ENCODE measurements at places on chromosomes 5 and 9.
A peak's percentile ranks its signal among the peaks of the same experiment; 100 is the strongest.

DNA sequence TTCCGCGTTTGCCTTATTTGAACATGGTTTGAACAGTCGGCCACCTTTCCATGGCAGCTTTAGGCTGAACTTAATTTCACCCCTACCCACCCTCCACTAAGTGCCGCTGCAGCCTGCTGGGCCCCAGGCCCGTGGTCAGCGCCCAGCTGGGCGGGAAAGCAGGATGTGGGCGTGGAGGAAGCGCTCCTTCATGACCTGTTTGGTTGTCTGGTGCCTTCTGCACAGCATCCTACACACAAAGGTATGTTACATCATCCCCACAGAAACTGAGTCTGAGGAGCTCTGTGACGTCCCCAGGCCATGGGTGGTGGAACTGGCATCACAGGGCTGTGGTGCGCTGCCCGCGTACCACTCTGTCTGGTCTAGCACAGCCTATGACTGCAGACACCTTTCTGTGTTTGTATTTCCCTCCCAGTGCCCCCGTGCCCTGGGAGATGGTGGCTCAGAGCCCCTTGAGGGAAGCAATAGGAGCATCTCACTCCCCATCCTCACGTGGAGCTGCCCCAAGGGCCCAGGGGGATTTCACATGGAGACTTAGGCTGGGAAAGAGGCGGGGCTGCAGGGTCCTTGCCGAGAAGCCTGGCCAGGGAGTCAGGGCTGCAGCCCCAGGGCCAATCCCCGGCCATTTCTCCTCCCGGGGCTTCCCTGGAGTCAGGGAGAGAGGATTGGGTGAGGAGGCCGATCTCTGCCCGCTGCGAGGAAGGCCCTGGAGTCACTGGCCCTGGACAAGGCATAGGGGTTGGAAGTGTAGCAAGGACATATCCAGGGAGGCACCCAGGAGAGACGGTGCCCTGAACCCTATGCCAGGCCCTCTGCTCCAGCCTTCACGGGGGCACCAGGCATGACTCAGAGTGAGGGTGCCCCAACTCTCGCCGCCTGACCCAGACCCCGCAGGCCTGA lies 37.5 kb upstream of the SUSD3 start:
- DNase-seq, result no peak

DNA sequence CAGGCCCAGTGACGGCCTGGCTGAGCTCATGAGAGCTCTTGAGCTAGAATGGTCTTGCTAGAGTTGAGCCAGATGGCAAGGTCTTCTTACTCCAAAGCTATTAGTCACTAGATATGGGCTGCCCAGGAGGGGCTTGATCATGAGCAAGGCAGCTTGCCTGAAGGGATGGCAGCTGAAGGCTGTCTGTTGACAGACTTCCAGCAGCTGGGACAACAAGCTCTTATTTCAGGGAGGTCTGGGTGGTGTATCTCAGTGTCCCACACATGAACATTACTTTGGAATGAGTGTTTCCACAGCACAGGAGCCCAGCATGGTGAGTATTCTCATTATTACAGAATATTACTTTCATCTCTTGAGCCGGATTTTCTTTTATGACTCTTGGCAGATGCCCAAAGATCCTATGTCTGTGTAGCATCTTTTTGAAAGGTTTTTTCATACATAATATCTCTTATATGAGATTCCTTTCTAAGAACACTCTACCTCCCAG lies 414.1 kb downstream of the ARHGEF28 start:
- DNase-seq, result peak; percentile 65

- no peak for DNase-seq
These were observed 434.7 kb upstream of the ZNF608 start for GRCh38 chr5:125181159-125181558.

- DNase-seq, result no peak
These were observed 4.4 kb downstream of the SPRY4 start for GRCh38 chr5:142320430-142320738.

- no peak for DNase-seq
These were observed 20.4 kb upstream of the TRIM52 start for GRCh38 chr5:181281077-181281983.

DNA sequence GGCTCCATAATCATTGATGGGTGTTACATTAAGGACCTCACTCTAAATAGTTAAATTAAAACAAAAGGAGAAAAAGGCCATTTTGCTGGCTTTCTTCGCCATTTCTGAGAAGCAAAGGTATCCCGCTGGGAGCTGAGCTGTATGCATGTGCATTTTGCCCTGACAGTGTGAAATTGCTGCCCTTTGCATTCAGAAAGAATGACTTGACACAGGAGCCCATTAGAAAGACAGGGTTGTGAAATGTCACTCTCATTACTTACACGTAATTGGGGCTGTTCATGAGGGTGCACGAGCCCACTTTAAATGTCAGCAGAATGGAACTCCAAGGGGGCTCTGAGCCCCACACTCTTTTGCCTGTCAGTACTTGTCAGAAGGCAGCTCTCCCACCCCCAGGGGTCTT lies 85.0 kb downstream of the SEMA4D start:
- no peak for DNase-seq

GRCh38 chr5:1169211-1170115 lies 31.9 kb upstream of the SLC6A19 start:
- DNase-seq, result no peak

GRCh38 chr9:33506626-33507370 lies 17.3 kb upstream of the ANKRD18B start:
- no peak for DNase-seq

DNA sequence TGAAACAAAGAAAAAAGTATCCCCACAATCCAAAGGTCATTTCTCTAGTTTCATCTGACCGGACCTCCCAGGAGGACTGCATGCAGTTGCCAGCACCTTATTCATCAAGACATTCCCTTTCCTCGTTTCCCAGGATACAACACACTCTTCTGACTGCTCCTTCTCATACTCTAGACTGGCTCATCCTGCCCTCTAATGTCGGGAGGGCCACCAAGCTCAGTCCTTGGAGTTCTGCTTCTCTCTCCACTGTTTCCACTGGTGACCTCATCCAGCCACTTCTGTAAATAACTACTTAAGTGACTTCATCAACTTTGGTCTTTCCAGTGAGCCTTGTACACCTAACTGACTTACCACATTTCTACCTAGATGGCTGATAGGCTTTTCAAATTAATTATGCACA lies 179.1 kb downstream of the EPB41L4A start:
- DNase-seq, result no peak

DNA sequence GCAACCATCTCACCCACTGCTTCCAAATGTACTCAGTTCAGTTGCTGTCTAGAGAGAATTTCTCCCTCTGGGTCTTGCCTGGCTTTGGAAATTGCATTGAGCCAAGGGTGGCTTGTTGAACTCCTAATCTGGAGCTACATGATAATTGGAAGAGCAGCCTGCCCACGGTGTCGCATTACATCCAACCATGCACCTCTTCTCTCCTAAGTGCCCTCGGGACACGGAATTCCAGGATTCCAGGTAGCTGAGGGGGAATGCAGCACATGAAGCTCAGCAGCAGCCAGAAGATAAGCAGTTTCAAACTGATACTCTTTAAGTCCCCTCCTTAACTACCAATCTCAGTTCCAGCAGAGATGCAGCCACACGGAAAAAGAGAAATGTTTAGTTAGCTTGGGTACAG lies 509.4 kb upstream of the KLF4 start:
- DNase-seq, result no peak

DNA sequence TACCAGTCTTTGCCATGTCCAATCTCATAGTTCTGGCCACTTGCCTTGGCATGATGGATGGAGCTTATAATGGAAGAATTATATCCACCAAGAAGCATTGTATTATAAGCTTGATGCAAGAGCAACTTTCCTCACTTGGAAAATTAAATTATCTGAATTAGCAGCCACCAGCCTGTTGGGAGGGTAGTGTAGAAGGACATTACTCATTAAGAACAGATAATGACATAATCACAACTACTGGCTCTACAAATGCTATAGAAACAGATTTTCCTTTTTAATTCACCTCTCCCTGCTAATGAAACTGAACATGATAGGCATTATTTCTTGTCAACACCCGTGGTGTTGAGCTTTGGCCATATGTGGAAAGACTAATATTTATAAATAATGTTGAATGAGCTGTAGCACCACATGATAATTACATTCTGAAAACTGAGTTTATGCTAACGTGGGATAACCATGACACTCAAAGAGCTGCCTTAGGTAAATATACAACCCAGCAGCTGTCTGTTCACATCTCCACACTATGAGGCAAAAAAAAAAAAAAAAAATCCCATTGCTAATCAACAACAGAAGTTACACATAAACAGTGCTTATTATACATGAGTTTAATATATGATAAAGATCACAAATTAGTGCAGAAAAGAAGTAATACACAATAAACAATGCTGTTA lies 48.1 kb upstream of the NR4A3 start:
- no peak for DNase-seq

DNA sequence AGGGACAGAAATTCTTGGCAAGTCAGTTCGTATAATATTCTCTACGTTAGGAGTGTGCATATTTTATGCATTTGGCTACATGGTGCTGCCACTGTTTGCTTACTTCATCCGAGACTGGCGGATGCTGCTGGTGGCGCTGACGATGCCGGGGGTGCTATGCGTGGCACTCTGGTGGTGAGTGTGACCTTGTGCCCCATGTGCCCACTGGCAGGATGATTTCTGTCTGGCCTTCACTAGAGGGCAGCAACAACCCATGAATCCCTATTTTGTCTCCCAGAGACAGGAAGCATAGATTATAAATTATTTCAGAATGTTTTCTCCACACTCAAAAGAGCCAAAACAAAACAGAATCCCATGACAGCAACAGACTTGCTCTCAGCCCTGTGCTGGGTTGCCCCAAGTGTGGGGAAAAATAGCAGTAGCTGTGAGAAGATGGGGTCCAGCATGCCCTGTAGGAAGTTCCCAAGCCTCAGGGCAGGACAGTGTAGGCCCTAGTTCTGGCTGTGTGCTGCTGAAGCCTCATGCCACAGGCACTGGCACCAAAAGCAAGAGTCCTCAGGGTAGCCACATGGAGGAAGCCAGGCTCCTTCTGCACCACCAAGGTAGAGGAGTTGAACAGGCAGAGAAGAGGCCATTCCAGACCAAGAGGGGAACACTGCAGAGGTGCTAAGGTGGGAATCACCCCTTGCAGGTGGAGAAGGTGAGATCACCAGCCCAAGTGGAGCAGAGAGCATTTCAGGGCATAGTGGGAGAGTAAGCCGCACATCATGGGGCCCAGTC lies 16.0 kb downstream of the SLC22A5 start:
- peak; percentile 17 for DNase-seq

DNA sequence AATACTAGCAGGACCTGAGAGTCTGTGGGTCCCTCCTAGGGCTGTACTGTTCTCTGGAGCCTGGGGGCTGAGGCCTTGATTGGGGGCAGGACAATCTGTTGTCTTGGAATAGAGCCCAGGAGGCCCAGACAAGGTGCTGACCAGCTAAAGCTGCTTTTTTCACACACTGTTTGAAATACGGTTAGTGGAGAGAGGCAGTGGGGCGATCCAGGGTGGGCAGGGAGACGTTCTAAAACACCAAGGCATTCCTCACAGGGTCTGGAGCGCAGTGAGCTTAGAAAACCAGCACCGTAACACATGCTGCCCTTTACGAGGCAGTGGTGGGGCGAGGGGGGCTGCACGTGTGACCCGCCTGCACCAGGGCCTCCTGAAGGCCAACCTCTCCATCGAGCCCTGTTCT lies 55.1 kb downstream of the EHMT1 start:
- no peak for DNase-seq

DNA sequence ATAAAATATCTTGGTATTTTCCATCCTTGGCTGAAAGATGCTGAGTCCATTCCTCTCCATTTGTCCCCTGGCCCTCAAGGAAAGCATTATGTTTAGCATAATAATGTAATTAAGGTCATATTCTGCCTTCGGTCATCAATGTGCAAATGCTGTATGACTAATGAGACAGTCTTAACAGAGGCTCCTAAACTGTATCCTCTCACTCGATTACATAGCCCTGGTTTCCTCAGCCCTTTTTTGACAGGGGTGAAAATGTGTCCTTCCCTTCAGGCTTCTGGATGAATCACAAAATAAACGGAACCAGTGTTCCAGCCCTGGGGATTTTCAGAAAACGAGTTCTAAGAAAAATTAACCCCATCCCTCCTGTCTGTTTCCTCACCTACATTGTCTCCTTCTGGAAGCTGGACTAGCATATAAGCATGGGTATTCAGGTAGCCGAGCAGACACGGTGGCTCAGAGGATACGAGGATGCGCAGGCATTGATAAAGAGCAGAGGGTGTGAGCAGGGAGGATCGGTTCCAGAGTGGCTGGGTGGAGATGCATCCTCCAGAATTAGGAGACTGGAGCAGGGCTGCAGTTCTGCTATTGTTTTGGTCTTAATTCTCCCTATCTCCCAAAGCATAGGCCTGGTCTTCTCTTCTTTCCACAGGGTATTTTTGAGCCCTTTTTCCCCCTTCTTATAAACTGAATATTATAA lies 742.9 kb downstream of the TLR4 start:
- no peak for DNase-seq

GRCh38 chr5:37664551-37664950 lies 175.3 kb downstream of the GDNF start:
- no peak for DNase-seq

- no peak for DNase-seq
These were observed 365.8 kb upstream of the ZNF608 start for GRCh38 chr5:125112196-125112595.

GRCh38 chr5:81829242-81829641 lies 78.3 kb upstream of the SSBP2 start:
- no peak for DNase-seq

GRCh38 chr5:180197016-180197702 lies 11.9 kb downstream of the RASGEF1C start:
- no peak for DNase-seq

DNA sequence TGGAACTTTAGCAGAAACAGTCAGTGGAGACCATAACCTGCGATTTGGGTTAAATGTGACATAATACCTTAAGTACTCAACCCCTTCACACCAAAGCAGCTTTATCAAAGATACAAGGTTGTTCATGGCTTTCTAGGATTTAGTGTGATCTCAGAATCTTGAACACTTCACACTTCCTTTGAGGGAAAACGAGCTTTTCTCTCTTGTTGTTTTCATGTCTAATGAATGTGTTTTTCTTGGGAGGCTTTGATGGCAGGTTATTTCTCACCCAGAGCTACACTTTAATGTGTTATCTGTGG lies 437.0 kb downstream of the TMEM232 start:
- no peak for DNase-seq

DNA sequence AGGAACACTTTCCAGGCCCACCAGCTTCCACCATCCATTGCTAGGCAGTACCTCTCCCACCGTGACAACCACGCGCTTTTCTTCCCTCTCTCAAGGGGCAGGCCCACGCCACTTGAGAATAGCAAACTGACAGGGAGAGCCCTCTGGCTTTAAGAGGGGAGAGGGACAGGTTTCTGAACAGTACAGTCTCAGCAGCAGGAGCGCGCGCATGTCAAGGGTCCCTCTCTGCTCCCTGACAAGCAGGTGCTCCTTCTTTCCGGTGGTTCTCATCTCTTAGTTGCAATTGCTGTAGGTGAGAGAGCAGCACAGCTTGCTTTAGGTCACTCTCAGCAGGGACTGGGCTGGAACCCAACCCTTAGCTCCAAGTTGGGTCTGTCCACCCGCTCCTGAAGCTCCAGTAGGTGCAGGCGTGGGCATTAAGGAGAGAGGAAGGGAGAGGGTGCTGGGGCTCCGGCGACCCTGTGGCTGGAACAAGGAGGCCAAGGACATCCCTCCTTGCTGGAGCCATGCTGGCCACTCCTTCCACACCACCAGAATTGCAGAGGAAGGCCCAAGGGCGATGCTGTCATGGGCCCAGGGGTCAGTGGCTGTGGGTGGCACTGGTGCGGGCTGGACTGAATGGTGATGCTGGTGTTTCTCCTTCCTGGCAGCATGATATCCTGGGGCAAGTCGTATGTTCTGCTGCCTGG lies 9.0 kb upstream of the PHF2 start:
- no peak for DNase-seq
